ENCODE measurements at places on chromosomes 6 and 20.

DNA sequence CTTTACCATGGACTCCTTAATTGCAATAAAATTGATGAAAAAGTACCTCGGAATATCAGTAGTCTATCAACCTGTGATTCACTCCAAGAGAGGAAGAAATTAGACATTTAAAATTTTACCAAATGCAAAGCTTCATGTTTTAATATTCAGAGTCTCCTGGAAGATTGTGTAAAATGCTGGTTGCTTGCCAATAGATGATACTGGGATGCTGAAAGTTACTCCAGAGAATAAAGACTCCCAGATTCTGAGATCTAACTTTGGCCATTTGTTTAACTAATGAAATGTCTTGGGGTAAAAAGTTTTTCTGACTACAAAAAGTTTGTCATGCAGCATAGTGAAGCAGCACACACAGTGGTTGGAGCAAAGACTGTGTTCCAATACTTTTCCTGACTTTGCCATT lies 176.7 kb upstream of the RSPO3 start:
- no peak for DNase-seq

- DNase-seq = no peak
These were observed 99.0 kb upstream of the AKAP12 start for GRCh38 chr6:151140767-151141166.

DNA sequence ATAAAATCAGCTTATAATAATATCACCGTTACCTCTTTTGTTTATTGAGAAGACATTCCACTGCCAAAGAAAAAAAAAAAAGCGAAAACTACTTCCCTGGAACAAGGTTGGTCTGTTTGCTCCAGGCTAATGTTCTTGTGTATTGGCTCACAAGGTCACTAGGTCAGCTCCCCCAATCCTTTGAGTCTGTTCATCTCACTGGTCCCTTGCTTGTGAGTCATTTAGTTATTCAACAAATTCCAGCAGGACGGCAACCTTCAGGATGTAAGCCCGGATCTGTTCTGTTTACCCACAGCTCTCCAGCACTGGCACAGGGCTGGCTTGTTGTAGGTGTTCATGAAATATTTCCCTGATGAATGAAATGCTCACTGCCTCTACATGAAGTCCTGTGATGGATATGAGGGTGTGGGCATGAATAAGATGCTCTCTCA lies 3.3 kb downstream of the ARHGAP40 start:
- no peak for DNase-seq

DNA sequence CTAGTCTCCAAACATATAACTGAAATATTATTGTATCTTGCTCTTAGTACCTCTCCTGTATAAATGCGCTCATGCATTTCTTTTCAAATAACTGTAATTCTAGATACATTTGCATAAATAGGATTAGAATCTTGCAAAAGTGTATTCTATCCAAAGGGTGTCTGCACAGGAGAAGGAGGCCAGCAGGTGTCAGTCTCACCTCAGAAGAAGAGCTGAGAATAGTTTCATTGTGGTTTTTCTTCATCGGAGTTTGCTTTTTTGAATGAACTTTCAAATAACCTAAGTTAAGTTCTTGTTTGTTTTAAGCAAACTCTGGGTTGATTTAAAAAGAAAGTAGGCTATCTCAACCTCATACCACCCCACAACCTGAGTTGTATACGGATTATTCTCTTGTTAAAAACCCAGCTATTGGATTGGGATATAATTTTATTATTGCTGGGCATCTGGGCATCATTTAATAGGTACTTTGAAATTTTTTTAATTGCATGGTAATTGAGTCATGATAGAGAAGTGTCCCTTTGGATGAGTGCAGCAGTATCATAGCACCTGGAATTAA lies 125.0 kb upstream of the MLIP start:
- DNase-seq = no peak

GRCh38 chr6:22940581-22941290 lies 371.4 kb downstream of the HDGFL1 start:
- no peak for DNase-seq

- DNase-seq = no peak
These were observed 455.7 kb downstream of the PLCB1 start for GRCh38 chr20:8587810-8588209.

GRCh38 chr6:10791673-10792072 lies 44.1 kb downstream of the TMEM14B start:
- no peak for DNase-seq

- DNase-seq = no peak
These were observed 555.5 kb upstream of the JARID2 start for GRCh38 chr6:14690120-14691056.

DNA sequence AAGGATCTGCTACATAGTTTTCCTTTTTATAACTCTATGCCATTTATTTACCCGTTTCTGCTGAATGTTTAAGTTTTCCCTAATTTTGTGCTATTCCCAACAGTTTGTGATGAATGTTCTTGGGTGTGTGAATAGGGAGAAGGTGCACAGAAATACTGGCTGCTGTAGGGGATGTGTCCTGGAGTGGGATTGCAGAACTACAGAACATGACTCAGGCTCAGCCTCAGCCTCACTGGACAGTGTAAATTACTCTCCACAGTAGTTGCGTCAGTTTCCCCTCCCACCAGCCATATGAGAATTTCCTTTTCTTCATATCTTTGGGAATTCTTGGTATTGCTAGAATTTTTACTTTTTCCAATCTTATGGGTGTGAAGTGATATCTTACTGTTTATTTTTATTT lies 57.0 kb downstream of the SLX4IP start:
- DNase-seq = no peak

DNA sequence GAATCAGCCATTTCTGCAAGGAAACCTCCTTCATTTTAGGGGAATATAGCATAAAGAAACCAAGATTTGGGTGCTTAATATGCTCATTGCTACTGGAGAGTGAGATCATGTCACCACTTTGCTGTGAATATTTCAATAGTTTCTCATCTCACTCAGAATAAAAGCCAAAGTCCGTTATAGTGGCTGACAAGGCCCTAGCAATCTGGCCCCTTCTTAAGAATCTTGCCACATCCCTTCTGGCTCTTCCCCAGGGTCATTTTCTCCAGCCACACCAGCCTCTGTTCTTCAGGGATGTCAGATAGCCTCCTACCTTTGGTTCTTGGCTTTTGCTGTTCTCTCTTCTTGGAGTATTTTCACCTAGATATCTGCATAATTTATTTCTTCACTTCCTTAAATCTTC lies 24.8 kb upstream of the MLIP start:
- no peak for DNase-seq

Data from cortex of kidney (tissue), 1 donor.